ENCODE measurements at places on chromosomes 16 and 17.
A peak's percentile ranks its signal among the peaks of the same experiment; 100 is the strongest.

- DNase-seq: no peak
Measured at GRCh38 chr17:8710813-8711212, 33.8 kb downstream of the CCDC42 start.

DNA sequence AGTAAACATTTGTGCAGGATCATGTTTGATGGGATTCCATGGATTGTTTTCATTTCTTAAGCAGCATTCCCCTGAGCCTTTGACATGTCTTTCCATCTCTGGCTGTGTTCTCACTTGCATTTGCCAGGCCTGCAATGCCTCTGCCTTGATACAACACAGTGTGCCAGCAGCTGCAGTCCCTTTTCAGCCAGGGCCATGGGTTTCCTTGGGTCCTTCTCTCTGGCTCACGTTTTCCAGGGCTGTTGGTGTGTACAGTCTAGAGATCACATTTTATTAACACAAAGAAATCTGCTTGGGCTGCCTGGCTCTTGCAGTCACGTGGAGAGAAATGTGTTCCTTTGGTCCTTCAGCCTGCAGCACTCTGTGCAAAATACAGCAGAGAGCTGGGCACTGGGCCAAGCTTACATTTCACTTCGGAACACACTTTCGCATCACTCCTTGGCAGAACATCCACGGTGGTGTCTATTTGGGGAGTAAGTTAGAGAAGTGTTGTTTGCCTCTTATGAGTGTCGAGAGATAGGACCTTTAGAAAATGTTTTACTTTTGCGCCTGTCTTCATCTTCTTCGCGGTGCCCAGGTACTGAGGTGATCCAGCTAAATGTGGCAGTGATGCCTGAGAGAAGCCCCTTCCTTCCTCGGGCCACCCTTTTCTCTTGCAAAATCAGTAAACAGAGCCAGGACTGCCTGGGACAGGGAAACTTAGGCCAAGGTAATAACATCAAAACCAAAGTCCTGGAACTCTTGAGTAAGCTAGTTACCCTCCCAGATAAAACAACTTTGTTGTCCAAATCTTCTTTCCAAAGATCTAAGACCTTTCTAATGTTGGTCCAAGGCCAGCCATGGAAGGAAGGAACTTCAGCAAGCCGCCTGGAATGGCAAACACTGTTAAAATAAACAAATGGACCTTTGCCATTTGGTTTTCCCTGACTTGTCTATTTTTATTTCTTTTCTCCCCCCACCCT, 20.9 kb downstream of the HLF start:
- DNase-seq: no peak

DNA sequence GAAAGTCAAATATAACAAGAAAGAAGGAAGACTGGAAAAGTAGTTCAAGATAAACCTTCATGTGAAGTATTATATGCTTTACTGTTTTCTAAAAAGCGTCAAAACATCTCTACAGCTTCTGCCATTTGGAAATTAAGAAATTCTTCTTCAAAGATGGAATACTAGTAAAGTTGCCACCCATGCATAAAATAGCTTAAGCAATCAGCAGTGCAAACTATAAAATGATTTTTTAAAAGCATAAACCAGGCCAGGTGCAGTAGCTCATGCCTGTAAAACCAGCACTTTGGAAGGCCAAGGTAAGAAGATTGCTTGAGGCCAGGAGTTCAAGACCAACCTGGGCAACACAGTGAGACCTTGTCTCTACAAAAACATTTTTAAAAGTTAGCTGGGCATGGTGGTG, 68.2 kb downstream of the USP32 start:
- DNase-seq: no peak

GRCh38 chr16:83652943-83653342, 154.8 kb upstream of the HSBP1 start:
- DNase-seq: no peak

DNA sequence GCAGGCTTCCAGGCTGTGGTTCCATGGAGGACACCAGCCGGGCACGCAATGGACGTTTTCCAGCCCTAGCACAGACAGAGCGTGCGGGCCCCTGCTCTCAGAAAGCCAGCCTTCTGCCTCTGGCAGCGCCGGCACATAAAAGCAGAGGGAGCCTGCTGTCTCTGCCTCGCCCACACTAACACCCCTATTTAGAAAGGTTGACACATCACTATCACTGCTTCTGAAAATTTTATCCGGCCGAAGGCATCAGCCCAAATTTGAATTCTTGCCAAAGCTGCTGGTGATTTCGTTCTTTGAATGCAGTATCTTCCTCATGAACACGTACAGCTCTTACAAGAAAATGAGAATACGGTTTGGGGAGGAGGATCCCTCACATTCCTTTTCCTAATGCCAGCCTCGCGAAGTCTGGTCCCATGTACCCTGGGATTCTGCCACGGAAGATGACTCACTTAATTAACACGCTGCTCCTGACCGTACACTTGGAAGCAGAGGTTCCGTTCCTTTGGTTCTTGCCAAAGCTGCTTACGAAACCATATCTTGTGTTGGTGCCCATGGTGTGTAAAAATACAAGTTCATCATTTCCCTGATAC, 1.3 kb upstream of the RAB11FIP3 start:
- DNase-seq: no peak

GRCh38 chr17:55343900-55344513, 77.6 kb downstream of the MMD start:
- DNase-seq: no peak

DNA sequence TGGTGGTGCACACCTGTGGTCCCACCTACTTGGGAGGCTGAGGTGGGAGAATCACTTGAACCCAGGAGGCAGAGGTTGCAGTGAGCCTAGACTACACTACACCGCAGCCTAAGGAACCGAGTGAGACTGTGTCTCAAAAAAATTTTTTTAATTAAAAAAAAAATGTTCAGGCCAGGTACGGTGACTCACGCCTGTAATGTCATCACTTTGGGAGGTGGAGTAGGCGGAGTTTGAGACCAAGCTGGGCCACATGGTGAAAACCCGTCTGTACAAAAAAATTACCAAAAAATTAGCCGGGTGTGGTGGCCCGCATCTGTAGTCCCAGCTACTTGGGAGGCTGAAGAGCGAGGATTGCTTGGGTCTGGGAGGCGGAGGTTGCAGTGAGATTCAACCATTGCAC, 3.6 kb upstream of the FAM222B start:
- DNase-seq: no peak

DNA sequence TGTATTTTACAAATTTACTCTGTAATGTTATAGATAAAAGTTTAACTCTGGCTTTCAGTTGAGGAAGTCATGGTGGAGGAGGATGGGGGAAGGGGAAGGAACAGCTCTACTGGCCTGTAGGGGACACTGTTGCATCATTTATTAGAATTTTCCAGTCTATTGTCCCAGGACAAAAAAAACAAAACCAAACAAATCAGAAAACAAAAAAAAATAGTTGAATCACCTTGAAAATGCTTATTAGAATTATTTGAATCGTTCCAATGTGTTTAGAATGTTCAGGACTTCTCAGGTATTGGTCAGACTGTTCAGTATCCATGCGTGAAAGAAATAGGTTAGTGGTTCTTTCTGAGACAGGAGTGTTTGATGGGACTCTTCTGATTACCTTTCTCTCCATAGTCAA, 242.0 kb downstream of the FTO start:
- DNase-seq: no peak

DNA sequence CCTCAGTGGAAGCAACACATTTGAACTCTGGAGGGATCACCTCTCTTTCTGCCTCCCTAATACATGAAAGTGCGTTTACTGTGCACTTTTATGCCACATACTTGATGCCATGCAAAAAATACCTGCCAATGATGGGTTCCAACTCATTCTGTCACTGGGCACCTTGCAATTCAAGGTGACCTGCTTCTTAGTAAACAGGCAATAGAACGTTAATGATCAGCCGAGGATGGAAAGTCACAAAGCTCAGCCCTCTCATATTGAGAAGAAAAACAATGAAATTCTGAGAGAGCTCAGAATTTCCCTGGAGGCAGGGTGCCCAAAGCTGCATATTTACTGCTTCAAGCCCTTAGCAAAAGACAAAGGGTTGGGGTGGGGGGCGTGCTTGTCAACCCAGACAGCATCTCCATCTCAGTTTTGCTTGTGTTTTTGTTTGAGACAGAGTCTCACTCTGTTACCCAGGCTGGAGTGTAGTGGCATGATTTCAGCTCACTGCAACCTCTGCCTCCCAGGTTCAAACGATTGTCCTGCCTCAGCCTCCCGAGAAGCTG, 23.2 kb downstream of the LITAF start:
- no peak for DNase-seq

GRCh38 chr17:40068917-40069750, 6.4 kb downstream of the THRA start:
- peak; percentile 55 for DNase-seq

- DNase-seq: no peak
Measured at GRCh38 chr17:19937522-19937921, 40.1 kb downstream of the AKAP10 start.

GRCh38 chr17:44352828-44353671, 7.9 kb downstream of the GRN start:
- DNase-seq: no peak

DNA sequence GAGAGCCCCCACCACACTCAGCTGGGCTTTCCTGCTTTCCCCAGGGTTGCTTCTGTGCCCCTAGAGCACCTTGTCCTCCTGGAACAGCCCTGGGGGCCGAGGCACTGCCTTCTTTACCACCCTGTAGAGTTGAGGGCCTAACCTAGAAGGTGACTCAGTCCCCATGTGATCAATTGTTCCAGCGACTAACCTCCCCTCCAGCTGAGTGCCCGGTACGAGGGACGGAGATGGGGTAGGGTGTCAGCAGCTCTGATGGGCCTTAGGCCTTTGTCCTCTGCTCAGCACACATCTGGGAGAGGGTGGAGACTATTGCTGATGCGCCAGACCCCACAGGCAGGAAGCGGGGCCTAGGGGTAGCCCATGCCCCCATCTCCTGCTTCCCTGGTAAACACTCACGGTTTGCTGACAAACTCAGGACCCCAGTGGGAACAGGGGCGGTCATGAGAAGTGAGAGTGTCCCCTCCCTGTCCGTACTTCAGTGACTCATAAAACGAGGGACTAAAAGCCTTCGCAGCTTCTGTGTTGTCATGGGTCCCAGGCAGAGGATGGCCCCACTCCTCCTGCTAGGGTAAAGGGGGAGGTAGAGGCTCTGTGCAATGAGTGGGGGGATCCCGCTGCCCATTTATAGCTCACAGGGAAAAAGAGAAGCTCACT, 33.1 kb downstream of the NECAB2 start:
- no peak for DNase-seq

DNA sequence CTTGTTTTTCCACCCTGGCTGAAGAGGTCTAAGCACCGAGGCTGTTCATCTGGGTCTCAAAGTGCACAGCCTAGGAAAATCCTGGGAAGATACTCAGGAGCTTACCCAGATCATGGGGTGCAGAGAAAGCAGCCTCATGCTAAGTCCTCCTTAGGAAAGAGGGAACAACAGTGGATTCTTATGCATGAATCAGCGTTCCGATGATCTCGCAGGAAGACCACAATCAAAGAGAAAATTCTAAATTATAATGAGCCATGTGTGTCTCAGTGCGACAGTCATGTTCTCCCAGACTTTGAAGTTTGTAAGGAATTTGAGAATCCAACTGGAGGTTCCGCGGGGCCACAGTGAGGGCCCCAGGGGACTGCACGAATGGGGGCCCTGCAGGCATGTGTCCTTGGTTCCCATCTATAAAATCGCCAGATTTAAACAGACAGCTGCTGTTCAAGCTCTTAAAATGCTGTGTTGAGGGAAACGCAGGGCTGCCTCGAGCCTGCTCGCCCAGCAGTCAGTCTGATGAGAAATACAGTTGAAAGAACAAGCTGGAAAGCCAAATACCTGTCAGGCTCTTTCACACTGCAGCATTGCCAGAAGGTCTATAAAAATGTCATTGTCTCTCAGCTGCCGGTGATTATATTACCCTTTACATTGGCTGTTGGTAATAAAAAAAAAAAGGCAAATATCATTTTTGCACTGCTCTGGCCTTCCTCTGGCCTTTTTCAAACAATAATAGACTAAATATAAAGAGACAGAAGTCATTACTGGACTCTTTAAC, 152.1 kb downstream of the PMP22 start:
- DNase-seq: no peak

DNA sequence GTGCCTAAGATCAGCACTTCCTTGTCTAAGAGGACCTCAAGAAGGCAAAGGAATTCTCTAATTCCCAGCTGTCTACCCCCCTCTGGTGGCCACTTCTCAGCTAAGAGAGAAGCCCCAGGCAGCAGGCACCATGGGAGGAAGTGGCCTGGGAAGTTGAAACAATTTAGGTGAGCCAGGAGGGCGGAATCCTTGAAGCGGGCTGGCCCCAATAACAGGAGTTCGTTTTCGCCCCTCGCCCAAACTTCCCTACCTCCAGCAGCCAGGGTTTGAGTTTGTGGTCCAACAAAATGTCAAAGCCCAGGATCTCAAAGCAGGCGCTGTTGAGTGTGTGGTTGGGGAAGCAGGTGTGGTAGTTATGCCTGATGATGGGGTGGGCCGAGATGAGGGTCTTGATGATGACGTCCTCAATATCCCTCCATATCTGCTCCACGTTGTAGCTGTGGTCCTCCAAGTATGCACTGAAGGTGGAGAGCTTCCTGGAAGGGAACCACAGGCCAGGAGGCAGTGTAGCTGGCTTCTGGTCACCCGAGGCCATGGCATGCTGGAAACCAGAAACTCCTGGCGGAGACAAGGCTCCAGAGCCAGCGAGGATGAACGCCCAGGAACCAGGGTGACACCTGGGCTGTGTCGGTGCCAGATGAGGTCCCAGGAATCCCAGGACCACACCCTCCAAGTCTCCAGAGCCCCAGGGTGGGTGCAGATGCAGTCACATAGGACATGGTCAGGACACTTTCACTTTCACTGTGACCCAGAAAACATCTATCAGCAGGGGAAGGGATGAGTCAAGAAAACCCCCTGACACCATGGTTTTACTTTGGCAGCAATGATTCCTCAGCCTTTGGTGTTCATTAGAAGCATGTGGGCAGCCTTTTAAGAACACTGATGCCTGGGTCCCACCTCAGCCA, 25.6 kb downstream of the TTLL6 start:
- no peak for DNase-seq

GRCh38 chr16:17316005-17316404, 154.8 kb downstream of the XYLT1 start:
- no peak for DNase-seq

GRCh38 chr16:23996258-23996955, 160.6 kb downstream of the PRKCB start:
- no peak for DNase-seq

- no peak for DNase-seq
Measured at GRCh38 chr17:1606352-1606985, 22.2 kb downstream of the SLC43A2 start.
